ENCODE measurements at places on chromosomes 1 and 21.

GRCh38 chr21:44539991-44540666 lies at the start of gene KRTAP10-1:
Gene KRTAP10-1 (minus strand): TSS chr21:44540195. CDS start chr21:44540150, 45 bp downstream.
- DNase-seq = no peak

GRCh38 chr1:53503433-53504217 lies 44.4 kb downstream of the DMRTB1 start:
- DNase-seq = no peak

DNA sequence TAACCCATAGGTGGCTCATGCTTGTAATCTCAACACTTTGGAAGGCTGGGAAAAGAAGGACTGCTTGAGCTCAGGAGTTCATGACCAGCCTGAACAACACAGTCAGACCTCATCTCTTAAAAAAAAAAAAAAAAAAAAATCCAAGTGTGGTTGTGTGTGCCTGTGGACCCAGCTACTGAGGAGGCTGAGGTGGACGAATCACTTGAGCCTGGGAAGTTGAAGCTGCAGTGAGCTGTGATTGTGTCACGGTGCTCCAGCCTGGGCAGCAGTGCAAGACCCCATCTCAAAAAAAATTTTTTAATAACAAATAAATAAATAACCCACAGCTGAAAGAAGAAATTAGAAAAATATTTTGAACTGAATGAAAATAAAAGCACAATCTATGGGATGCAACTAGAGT lies 13.8 kb downstream of the INTS7 start:
- no peak for DNase-seq

GRCh38 chr21:33026443-33026858 lies 716 bp downstream of the OLIG2 start:
- no peak for DNase-seq

All from right forelimb (tissue), 1 donor.